Immature natural killer cell (primary cell): ENCODE measurements at places on chromosomes 6 and 20. TPM values are rescaled to one million over a fixed set of nuclear protein-coding genes. Genes with fewer than 3 reads are reported as not detected.

DNA sequence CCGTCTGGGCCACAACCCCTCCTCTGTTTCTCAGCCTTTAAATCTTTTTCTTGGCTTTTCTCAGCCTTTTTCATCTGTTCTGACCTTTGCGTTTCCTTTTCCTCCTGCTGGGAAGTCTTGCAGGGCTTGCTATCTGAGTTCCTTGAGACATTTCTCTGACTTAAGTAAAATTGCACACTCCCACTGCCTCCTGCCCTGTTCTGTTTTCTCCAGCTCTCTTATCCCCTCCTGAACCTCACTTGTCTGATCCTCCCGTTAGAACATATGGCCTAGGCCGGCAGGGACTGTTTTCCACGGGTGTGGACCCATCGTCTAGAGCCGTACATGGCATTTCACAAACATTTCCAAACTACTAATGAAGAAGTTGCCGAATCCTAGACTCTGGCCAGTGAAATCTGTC, 63.0 kb downstream of the ARID1B start:
- no peak for DNase-seq

The CNKSR3 gene
- not detected for polyA plus RNA-seq

GRCh38 chr6:148648754-148649453, 97.9 kb upstream of the UST start:
- no peak for DNase-seq

GRCh38 chr20:19855416-19855815, 97.4 kb downstream of the RIN2 start:
- no peak for DNase-seq

GRCh38 chr20:61855286-61855685, 210.4 kb downstream of the TAF4 start:
- DNase-seq: no peak

DNA sequence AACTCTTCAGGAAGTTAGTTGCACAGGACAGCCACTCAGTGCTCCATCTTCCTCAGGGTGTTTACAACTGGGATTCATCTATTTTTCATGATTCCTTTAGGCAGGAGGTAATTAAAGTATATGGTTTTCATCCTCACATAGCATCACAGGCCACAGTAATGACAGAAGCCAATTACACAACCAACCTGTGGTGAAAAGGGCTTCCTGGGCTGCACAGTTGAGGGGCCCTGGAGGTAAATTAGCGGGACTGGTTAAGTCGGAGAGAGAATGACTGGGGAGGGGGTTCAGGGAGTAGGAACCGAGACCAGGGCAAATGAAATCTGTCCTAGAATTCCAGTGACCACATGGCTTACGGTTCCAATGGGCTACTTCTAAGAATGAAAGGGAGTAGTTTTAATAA, 37.0 kb downstream of the BAK1 start:
- DNase-seq: no peak

DNA sequence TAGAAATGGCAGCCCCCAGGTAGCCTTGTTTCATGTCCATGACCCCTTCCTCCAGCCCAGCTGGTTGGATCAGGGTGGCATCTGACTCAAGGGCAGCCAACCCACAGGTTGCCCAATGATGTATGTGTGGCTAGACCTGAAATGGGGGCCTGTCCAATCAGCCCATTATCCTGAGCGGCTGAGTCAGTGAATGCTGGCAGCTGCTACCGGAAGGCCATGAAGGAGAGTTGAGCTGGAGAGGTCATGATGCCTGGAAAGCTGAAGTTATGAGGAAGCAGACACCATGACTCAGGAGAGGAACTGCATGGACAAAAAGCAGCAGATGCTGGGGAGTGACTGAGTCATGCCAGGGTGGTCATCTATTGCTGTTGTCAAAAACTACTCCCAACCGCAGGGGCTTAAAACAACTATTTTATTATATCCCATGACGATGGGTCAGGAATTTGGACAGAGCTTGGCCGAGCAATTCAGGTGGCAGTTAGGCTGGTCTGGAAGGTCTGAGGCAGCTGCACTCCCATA, 67.3 kb downstream of the MDGA1 start:
- no peak for DNase-seq

The ANKRD6 gene
- 3.0 TPM for polyA plus RNA-seq

DNA sequence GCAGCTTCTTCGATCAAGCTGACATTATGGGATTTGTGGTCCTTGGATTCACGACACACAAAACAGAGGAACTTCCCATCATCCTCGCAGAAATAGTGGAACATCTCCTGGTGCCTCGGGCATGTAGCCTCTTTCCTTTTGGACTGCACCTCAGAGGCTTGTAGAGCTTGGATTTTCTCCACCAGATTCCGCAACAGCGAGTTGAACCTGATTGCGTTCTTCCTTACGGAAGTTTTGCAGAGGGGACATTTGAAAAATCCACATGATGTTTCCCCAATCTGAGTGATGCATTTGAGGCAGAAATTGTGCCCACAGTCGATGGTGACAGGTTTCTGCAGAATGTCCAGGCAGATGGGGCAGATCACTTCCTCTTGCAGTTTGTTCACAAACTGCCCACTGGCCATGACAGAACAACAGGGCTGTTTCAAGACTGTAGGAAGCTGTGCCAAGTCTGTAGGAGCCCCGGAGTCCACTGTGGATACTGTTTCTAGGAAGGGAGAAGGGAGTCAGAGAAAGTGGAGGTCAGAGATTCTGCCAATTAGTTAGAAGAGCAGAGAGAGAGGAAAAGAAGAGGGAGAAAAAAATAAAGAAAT, 392 bp downstream of the TRIM31 start:
- no peak for DNase-seq

GRCh38 chr6:78868116-78868515, 765 bp downstream of the IRAK1BP1 start:
- DNase-seq: no peak

GRCh38 chr6:1504465-1504864, 105.2 kb upstream of the FOXC1 start:
- DNase-seq: no peak

DNA sequence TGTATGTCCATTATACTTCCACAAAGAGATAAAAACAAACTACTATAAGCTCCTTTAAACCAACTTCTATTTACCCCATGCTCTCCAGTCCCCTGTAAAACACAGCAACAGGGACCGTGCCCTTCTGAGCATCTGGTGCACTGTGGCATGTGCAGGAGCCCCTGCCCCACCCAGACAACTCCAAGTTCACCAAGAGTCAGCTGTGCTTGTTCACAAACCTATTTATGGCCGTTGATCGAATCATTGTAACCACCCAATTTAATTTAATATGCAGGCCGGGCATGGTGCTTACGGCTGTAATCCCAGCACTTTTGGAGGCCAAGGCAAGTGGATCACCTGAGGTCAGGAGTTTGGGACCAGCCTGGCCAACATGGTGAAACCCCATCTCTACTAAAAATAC, 13.7 kb upstream of the BLCAP start:
- no peak for DNase-seq

- DNase-seq: no peak
Observed at GRCh38 chr20:58377766-58378401, 11.1 kb upstream of the VAPB start.

DNA sequence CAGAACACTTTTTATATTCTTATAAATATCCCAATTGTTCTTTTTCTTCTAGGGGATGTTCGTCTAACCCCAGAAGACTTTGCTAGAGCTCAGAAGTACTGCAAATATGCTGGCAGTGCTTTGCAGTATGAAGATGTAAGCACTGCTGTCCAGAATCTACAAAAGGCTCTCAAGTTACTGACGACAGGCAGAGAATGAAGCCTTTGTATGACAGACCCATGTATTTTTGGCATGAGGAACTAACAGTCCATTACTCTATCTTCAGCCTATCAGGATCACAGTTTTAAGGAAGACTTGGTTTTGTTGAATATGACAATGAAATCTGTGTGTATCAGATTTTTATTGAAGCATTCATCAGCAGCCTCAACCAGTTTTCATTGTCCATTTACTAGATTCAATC, 71.4 kb downstream of the VTA1 start:
- DNase-seq: no peak

The MOCS3 gene
- 3.7 TPM for polyA plus RNA-seq

The ARMC2 gene
- 4.2 TPM for polyA plus RNA-seq

GRCh38 chr6:30918670-30919069, 4.6 kb downstream of the VARS2 start:
- DNase-seq: no peak

GRCh38 chr6:147905711-147906110, 397.2 kb downstream of the SAMD5 start:
- DNase-seq: no peak

The FKBP1C gene
- 0.21 TPM for polyA plus RNA-seq

DNA sequence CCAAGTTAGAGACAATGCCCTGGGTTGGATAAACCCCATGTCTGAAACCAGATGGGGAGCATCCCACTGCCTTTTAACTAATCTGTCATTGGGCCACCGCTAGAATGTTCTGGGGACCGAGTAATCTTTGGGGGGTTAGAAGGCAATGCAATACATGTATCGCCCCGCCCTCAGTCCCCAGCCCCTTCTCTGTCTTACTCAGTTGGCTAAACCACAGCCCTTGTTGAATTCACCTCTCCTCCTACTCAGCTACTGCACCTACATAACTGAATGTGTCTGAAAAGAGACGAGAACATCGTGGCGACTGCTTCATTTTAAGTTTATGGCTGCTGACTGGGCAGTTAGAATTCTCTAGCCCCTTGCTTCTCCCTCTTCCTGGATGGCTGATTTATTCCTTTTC, 15.1 kb upstream of the CCR6 start:
- no peak for DNase-seq

- DNase-seq: no peak
Observed at GRCh38 chr6:46948699-46949098, 27.0 kb upstream of the ADGRF5 start.

GRCh38 chr6:118558464-118559217, 10.5 kb downstream of the PLN start:
- DNase-seq: peak; percentile 34
